Diencephalon (tissue), 1 donor: ENCODE measurements at places on chromosomes 2 and 18. TPM values are rescaled to one million over a fixed set of nuclear protein-coding genes. Genes with fewer than 3 reads are reported as not detected.

GPAT2 gene
- 2.3 TPM for total RNA-seq

NEU2 gene
- total RNA-seq: not detected

UGT1A3 gene
- not detected for total RNA-seq

PCARE gene
- total RNA-seq: 0.23 TPM

POTEC gene
- 0.46 TPM for total RNA-seq

SP140L gene
- 0.92 TPM for total RNA-seq

ELOA2 gene
- total RNA-seq: not detected

HES6 gene
- 40.6 TPM for total RNA-seq

GATA6 gene
- 0.23 TPM for total RNA-seq

TSGA10 gene
- 26.5 TPM for total RNA-seq

ZAP70 gene
- total RNA-seq: 1.4 TPM

KCNJ13 gene
- 9.2 TPM for total RNA-seq

HJURP gene
- total RNA-seq: 4.4 TPM
